Hematopoietic multipotent progenitor cell treated with erythropoietin and hydrocortisone succinate and interleukin-3 and kit ligand, for 6 days (in vitro differentiated cells): ENCODE measurements at places on chromosomes 7 and 10.
A peak's percentile ranks its signal among the peaks of the same experiment; 100 is the strongest.

- peak; percentile 66 for DNase-seq
Measured at GRCh38 chr10:70742537-70743429, 42.4 kb downstream of the TBATA start.

GRCh38 chr7:137846827-137847567 lies at the start of gene DGKI:
Gene DGKI (minus strand): TSS chr7:137846974.
- DNase-seq = no peak

DNA sequence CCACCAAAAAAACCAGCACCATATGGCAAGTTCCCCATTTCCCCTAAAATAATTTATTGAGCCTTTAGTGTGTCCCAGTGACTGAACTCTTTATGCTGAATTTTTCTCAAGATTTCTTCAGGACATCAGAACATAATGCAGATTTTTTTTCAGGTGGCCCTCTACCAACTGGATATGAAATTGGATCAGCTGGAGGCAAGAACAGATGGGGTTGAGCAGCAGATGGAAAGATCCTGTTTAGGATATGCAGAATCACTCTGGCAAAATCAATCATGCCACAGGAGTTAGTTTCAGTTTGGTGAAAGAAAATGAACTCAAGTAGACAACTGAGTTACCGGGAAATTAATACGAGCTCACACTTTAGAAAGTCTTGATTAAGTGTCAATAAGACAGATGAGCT lies 761.5 kb upstream of the C7orf33 start:
- DNase-seq = no peak

DNA sequence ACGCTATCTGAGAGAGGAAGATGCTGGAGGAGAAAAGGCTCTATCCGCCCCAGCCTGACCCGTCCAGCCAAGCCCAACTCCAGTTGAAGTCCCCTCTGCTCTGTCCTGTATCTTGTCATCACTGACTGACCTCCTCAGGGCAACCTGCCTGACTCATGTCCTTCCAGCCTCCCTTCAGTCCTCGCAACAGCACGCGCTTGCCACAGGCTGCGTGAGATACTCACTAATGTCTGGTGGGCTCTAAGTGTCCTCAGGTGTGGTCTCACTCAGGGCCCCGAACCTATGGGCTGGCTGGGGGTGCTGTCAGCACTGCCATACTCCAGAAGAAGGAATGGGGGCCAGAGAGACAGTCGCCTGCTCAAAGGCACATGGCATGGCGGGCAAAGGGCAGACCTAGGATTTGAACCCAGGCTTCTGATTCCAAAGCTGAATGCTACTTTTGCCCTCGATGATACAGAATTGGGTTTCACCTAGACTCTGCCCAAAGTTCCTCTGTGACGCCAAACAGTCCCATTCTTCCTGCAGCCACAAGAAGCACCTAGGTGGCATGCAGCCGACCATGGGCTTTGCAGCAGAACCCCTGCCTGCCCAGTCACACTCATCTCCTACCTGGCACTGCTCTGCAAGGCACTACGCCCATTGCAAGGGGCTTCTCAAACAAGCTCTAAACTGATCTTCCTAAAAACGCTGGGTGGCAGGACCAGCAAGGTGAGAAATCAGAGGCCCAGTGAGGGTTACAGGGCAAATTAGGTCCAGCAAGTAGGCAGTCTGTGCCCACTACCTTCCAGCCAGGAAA lies 8.5 kb downstream of the FAM53B start:
- DNase-seq = no peak

GRCh38 chr10:19902456-19902855 lies 86.2 kb downstream of the PLXDC2 start:
- DNase-seq = peak; percentile 28

GRCh38 chr10:57983281-57983791 lies 284.4 kb downstream of the IPMK start:
- no peak for DNase-seq

- no peak for DNase-seq
Measured at GRCh38 chr10:47245731-47246350, 54.2 kb upstream of the GDF10 start.
